ENCODE measurements at places on chromosomes 4 and X.

DNA sequence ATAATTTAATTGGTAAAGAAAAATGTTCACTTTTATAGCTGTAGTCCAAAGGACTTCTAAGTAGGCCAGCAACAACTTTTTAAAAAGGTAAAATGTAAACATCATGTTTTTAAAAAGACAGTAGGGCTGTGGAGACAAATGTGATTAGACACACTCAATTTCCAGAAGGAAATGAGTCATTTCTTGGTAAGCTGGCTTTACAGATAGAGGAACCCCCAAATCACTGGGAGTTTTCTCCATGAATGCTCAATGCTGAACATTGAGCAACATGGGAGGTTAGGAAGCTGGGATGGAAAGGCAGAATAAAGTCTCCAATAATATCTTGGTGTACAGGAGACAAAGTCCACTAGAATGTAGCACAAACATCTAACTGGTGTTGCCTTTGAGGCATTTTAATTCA, 121.3 kb downstream of the NWD2 start:
- no peak for DNase-seq

- no peak for DNase-seq
Observed at GRCh38 chr4:183312841-183313240, 7.2 kb downstream of the CLDN22 start.

DNA sequence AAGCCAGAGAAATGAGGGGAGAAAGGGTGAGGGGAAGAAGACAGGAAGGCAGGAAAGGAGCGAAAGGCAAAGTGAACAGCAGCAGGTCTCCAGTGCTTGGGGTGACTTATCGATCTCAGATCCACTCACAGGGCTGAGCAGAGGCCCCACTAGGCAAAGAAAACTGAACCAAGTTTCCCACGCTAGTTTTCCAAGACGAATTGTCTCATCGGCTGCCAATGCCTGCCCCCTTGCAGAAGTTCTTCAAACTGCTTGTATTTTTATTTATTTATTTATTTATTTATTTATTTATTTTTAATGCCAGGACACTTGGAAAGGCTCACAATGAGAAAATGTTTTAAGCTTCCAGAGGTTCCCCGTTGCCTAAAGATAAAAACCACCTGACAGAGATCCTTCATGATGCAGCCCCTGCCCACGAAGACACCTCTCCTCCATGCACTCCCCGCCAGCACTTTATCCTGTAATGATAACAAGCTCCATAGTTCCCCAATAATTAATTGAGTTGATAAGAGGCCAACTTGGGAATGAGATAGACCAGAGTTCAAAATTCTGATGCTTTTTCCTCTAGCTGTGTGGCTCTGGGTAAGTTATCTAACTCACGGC, 43.2 kb downstream of the QDPR start:
- DNase-seq: peak; percentile 40

- DNase-seq: no peak
Observed at GRCh38 chrX:17743913-17744312, 6.6 kb downstream of the SCML1 start.

DNA sequence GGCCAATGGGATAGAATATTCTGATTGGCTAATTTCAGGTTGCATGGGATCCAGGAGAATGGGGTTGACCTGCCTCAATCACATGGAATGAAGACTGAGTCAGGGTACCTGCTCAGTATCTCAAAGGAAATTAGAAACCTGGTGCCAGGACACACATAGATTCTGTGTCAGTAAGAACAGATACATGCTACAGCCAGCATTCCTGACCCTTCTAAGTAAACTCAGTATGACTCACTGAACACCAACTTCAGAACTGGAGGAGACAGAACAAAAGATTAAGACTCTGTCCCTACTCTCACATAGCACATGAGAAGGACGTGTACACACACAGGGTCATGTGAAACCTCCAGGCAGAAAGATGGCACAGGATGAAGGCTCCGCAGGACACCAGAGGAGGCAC, 54.5 kb downstream of the FAM184B start:
- DNase-seq: no peak

GRCh38 chr4:127211650-127212560, 420.9 kb upstream of the INTU start:
- DNase-seq: no peak

GRCh38 chrX:109992203-109992602, 10.7 kb upstream of the TMEM164 start:
- DNase-seq: no peak

DNA sequence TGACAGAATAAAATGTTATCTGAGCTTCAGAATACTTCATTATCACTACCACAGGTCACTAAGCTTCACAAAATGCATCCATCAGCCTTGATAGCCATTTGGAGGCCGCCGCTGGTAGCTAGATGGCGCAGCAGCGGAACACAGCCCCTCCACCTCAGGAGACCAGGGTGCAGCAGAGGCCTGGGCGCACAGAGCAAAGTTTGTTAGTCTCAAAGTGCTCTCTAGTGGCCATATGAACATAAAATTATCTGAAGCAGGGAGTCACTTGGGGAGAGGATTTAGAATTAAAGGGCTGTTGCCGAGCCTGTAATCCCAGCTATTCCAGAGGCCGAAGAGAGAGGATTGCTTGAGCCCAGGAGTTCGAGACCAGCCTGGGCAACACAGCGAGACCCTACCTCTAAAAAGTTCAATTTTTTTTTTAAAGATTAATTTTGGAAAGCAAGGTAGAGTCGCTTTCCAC, 8.1 kb upstream of the DCTD start:
- peak; percentile 96 for DNase-seq

GRCh38 chr4:148196164-148196563, 246.1 kb downstream of the NR3C2 start:
- no peak for DNase-seq

- DNase-seq: no peak
Observed at GRCh38 chr4:143736861-143737260, 36.4 kb upstream of the FREM3 start.

DNA sequence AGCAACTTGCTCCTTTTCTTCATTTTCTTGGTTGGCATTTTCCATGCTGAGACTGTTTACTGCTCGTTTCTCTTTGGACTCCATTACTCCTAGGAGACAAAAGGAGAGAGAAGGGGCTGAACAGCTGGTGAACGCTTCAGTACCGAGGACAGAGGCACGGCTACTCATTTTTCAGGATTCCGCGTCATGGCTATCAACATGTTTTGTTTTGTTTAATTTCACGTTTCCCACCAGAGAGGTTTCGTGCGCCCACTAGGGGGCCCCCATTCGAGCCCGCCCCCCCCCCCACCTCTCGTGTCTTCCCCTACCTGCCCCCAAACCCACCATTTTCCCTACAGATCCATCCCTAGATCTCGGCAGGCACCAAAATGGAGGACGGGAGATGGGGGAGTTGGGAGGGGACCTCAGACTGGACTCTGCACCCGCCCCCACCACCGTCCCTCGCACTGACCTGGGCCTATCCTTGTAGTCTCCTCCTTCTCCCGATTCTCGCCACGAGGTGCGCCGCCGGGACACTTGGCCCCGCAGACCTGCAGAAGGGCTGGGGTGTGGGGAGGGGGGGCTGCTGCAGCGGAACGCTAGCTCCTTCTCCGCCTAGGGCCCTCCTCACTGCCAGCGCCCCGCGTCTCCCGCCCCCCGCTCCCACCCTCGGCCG, 653 bp downstream of the BEX1 start:
- DNase-seq: peak; percentile 74

DNA sequence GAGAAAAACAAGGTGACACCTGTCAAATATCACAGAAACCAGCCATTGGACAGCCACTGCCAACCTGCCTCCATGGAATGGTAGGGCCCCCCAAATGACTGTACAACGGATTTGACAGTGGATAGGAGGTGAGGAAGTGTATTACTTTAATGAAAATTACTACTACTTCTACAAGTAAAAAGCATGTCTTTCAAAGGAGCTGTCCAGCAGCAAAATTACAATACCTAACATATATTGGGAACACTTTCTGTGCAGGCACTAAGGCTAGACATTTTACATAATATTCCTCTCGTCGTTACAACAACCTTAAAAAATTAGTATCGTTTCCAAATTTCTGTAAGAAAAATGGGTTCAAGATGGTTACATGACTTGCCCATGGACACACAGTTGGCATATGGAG, 14.9 kb downstream of the PPP3CA start:
- DNase-seq: no peak

DNA sequence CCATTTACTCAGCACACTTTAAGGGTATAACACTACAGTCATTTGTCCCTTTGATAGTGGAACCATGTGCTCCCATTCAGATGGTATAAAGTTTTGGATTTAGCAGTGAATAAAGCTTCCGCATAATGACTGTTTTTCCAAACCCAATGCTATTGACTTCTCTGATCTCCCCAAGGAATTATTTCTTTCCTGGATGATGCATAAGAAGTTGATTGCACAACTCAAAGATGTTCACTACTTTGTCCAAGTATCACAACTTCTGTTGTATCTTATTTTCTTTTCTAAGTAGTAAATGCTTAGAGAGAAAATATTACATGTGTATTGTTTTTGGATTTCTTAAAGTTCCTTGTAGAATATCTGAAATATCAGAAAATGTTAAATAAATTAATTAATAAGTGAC, 300.2 kb downstream of the GPM6A start:
- no peak for DNase-seq

GRCh38 chr4:82613121-82613520, 51.3 kb upstream of the TMEM150C start:
- no peak for DNase-seq

- no peak for DNase-seq
Observed at GRCh38 chr4:189740873-189741272, 199.8 kb upstream of the FRG1 start.

DNA sequence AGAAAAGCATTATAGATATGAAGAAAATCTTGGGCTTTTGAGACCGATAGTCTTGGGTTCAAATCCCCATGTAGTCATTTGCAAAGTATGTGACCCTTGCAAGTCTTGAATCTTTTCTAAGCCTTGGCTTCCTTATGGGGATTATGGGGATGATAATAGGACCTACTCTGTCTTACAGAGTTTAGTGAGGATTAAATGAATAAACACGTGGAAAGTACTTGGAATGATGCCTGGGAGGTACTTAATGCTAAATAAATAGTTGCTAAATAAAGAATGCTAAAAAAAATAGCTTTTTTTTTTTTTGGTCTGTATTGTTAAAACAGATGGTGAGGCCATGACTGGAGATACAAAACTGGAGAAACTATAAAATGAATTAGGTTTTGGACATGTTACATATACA, 292.7 kb downstream of the GPAT3 start:
- DNase-seq: no peak

DNA sequence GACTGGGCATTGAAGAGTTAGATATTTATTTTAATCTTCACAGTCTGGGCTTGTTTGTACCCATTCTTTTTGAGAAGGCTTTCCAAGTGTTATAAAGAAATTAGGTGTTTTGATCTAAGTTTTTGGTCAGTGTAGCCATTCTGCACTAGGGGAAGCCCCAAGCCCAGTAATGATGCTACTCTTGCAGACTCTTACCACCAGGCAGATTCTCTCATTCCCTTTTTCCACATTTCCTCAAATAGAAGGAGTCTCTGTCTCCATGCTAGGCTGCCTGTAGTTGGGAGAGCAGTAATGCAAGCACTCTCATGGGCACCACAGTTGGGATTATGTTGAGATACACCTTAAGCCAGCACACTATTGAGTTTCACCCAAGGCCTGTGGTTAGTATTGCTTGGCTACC, 21.5 kb downstream of the CDX4 start:
- DNase-seq: peak; percentile 2

- no peak for DNase-seq
Observed at GRCh38 chr4:37893164-37893563, 2.3 kb downstream of the TBC1D1 start.

DNA sequence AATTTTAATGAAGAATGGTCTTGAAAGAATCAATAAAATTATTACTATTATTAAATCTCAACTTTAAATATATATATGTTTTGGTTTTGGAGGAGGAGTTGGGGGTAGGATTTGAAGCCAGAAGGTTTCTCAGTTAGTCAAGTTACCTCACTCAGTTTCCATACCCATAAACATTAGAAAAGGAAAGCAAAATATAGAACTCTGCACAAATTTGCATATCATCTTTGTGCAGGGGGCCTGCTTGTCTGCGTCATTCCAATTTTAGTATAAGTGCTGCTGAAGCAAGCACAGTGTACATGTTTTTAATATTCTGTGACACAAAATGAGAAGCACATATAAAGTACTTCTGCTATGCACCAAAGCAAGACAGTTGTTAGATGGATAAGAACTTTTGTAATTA, 47.5 kb upstream of the SCRG1 start:
- DNase-seq: no peak

GRCh38 chr4:106809076-106809475, 227.0 kb downstream of the DKK2 start:
- DNase-seq: peak; percentile 71

- no peak for DNase-seq
Observed at GRCh38 chr4:54620773-54621172, 37.0 kb upstream of the KIT start.

DNA sequence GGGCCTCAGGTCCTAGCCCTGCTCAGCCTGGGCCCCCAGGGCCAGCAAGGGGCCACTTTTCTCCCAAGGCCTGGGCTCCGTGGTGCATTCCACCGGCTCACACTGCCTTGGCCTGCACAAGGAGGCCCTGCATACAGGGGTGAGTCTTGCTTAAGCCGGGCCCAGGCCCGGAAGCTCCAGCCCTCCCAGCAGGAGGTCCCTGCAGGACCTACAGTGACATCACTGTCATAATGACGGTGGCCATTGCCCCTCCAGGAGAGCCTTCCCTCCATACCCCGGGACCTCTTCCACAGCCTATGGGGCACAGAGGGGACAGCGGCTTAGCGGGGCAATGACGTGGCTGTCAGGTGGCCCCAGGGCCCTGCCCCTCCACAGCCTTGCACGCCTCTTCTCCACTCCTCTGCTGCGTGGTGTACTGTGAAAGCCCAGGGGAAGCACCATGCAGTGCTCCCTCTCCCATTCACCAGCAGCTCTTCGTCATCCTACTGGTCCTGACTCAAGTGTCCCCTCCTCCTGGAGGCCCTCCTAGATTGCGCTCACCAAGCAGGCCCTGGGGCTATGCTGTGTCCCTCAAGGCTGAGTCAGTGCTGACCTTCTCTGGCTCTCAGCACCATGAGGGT, 32.3 kb upstream of the AFAP1 start:
- no peak for DNase-seq

GRCh38 chr4:103719105-103719829, 518 bp downstream of the TACR3 start:
- peak; percentile 82 for DNase-seq

GRCh38 chrX:69107747-69108401, 57.4 kb downstream of the PJA1 start:
- DNase-seq: peak; percentile 49

GRCh38 chr4:53925050-53925605, 139.3 kb downstream of the CHIC2 start:
- no peak for DNase-seq

DNA sequence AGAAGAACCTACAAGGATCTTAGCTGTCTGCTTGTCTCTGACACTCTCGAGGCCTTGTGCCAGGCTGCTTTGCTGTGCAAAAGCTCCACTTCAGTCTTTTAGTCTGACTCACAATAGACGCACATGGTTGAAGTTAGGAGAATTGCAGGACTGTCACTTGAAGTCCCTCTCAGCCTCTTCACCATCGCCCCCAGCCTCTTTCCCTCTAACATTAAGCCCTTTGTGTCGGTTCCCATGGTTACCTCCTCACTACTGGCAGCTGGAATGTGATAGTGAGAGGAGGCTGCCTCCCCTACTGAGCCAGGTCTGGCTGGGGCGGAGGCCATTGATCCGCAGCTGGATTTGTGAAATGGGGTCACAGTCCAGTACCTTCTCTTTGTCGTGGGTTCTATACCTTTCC, 201.8 kb downstream of the SOWAHB start:
- DNase-seq: peak; percentile 99

- no peak for DNase-seq
Observed at GRCh38 chrX:119990556-119991004, 47.0 kb upstream of the NKAP start.

GRCh38 chr4:53068755-53069330, 206.7 kb downstream of the RASL11B start:
- DNase-seq: peak; percentile 31

All from mesendoderm (in vitro differentiated cells).